ENCODE measurements at places on chromosomes 3 and 15. TPM values are rescaled to one million over a fixed set of nuclear protein-coding genes. Genes with fewer than 3 reads are reported as not detected.

DNA sequence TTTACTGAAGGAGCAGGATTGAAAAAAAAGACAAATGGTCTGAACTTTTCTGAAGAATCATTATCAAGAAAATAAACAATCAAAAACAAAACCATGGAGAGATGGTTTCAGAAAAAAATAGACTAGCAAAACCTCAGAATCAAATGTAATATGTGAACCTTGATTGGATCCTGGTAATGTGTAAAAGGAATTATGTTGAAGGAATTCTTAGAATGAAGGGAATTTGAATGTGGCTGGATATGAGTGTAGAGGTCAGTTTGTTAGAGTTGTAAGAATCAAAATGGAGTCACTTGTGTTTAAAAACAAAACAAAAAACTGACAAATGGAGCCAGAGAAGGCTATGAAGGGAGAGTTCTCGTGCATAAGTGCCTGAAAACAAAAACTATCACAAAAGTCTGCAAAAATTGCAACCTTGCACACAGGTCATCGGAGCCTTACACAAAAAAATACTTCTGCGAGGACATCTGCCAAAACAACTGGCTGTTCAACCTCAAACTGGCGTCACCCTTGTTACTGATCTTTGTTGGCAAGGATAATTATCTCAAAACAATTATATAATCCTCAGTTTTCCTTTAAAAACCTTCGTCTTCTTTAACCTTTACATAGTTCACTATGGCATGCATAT, 19.1 kb upstream of the ATP13A3 start:
- no peak for DNase-seq

- no peak for DNase-seq
Observed at GRCh38 chr15:49769225-49769624, 148.4 kb downstream of the DTWD1 start.

GRCh38 chr3:114213627-114214541, 23.5 kb downstream of the ZNF80 start:
- DNase-seq, result peak; percentile 89

- no peak for DNase-seq
Observed at GRCh38 chr15:68258692-68259091, 18.9 kb upstream of the FEM1B start.

DNA sequence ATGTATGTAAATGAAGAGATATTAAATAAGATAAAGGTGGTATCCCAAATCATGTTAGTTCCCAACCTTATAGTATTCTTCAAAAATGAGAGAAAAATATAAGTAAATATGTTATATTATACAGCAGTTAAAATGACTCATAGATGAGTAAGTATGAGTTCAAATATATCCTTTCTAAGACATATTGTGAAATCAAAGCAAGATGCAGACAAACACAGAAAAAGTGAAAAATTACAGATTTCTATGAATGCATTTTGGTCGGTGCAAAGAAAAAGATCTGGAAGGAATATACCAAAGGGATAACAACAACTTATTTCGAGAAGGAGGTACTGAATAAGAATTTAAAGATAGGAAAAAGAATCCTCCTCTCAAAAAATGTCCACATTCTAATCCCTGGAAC, 181.2 kb upstream of the TTC14 start:
- no peak for DNase-seq

- DNase-seq, result peak; percentile 30
Observed at GRCh38 chr3:136281966-136282520, 31.9 kb downstream of the PCCB start.

DNA sequence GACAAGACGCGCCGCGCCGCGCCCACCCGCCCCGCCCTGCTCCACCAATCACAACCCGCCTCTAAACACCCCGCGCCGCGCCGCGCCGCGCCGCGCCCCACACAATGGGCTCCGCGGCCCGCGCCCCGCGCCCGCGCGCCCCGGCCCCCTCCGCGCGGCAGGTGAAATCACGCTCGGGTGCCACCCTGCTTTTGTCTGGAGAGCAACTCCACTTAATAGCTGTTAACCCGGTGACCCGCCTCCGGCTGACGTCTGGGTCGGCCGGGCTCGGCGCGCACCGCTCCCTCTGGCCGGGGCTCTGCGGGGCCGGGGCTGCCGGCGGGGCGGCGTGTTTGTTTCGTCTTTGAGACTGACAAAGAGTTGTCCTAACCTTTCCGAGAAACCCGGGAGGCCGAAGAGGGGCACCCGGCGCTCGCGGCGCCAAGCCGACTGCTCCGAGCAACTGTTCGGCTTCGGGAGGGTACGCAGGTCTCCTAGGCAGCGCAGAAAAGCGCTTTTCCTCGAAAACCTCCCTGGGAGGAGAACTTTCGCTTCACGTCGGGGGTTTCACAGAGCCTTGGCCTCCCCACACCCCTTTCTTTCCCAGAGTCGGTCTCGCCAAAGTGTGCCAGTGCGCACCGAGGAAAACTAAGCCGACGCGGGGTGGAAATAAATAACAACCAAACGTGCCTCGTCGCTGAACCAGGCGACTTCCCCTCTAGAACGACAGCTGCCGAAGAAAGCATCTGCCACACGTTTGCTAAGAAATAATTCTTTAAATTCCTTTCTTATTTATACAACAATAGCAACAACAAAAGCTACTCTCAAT, 518.4 kb downstream of the FOXP1 start:
- DNase-seq, result no peak

The C3orf70 gene
- total RNA-seq, result 3.5 TPM

DNA sequence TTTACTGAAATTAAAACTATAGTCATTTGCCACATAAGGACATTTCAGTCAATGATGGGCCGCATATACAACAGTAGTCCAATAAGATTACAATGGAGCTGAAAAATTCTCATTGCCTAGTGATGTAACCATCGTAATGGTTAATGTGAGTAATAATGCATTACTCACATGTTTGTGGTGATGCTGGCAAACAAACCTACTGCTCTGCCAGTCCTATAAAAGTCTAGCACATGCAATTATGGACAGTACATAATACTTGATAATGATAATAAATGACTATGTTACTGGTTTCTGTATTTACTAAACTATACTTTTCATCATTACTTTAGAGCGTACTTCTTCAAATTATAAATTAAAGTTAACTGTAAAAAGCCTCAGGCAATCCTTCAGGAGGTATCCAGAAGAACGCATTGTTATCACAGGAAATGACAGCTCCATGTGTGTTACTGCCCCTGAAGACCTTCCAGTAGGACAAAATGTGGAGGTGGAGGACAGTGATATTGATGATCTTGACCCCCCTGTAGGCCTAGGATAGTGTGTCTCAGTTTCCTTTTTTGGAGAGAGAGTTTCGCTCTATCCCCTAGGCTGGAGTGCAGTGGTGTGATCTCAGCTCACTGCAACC, 102.7 kb downstream of the ATP1B3 start:
- DNase-seq, result peak; percentile 7

The GXYLT2 gene
- total RNA-seq, result 0.13 TPM

- no peak for DNase-seq
Observed at GRCh38 chr3:135641761-135642160, 323.8 kb upstream of the PPP2R3A start.

The CAMK2N2 gene
- not detected for total RNA-seq

DNA sequence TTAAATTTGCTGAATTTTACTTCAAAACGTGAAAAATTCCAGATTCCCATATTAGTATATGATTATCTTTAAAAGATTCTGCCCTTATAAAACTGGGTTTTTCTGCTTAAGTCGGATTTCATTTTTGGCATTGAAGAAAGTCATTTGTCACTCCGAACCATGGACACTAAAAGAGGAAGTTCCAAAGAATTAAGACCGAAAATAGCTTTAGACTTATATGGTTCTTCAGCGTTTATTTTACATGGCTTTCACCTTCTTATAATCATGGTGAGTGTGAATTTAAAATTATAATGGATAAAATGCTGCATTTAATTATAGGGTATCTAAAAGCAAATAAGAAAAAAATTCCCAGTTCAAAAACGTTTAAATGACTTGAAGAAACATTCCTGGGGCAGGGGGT, 1.0 kb downstream of the C3orf38 start:
- DNase-seq, result peak; percentile 3

DNA sequence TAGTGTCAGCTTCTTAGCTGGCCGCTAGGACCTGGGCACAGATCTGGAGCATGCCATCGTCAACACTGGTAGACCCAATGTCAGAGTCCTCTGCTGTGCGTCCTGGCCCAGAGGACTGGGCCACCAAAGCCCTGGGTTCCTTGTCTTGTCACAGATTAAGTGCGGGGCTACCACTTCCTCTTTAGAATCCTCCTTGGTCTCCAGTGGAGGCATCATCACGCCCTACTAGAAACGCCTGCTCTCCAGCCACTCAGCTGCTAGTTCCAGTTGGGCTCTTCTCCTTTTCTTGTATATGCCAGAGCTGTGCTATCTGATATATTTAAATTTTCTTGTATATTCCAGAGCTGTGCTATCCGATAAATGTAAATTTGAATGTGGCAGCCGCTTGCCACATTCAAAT, 11.2 kb downstream of the PPCDC start:
- DNase-seq, result no peak

The PPIB gene
- 667 TPM for total RNA-seq

- DNase-seq, result peak; percentile 15
Observed at GRCh38 chr3:13346481-13347389, 73.4 kb downstream of the NUP210 start.

The GRM2 gene
- under 0.01 TPM for total RNA-seq

The ANKRD63 gene
- total RNA-seq, result not detected

- no peak for DNase-seq
Observed at GRCh38 chr3:173025941-173026340, 115.1 kb downstream of the SPATA16 start.

The DUOX2 gene
- not detected for total RNA-seq

DNA sequence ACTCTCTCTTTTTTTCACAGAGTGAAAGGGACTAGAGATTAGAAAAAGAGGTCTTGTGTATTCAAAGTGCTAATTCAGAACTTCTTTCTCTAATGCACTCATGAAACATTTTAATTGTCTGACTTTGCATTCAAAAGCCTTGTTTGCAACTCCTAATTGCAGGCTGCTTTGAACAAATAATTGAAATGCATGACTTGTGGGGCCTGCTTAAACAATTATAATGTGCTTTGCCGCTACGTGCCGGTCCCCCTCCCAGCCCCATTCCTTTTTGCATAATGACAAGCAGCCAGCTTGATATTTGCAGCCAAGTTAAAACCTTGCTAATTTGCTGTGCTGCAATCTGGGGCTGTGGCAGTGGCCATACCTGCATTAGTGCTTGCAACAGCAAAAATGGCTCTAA, 114.5 kb downstream of the FOXB1 start:
- no peak for DNase-seq

The STRC gene
- 0.13 TPM for total RNA-seq

DNA sequence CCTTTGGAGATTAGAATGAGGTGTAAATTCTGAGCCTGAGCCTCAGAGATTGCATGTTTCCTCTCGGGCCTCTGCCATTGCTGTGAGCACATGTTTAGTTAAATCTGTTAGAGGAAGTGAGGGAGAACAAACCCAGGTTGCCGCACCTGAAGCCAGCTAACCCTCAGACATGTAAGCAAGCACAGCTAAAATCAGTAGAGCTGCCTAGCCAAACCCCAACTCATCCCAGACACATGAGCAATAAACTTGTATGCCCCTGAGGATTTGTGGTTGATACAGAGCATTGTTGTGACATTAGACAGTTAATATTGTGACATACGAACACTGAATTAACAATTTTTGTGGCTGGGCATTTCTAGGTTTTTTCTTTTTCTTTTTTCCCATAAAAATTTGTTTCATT, 41.9 kb downstream of the NMD3 start:
- DNase-seq, result no peak

Data from dermis microvascular lymphatic vessel endothelial cell (primary cell).